Stimulated activated CD8-positive, alpha-beta memory T cell treated with anti-CD3 and anti-CD28 coated beads, Interleukin-15, amount 100 ng/mL, for 24 hours (primary cell): ENCODE measurements at places on chromosomes 5 and 9.

GRCh38 chr9:36328798-36329411 is 70.7 kb upstream of the GNE start:
- DNase-seq = no peak

DNA sequence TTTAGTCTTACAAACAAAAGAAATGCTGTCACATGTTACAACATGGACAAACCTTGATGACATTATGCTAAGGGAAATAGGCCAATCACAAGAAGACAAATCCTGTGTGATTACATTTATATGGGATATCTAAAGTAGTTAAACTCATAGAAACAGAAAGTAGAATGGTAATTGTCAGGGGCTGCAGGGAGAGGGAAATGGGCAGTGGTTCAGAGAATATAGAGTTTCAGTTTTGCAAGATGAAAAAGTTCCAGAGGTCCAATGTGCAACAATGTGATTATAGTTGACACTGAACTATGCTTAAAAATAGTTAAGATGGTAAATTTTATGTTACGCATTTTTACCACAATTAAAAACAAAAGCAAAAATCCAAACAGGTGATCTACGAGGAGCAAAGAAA is 265.5 kb downstream of the NDUFS4 start:
- DNase-seq = no peak

DNA sequence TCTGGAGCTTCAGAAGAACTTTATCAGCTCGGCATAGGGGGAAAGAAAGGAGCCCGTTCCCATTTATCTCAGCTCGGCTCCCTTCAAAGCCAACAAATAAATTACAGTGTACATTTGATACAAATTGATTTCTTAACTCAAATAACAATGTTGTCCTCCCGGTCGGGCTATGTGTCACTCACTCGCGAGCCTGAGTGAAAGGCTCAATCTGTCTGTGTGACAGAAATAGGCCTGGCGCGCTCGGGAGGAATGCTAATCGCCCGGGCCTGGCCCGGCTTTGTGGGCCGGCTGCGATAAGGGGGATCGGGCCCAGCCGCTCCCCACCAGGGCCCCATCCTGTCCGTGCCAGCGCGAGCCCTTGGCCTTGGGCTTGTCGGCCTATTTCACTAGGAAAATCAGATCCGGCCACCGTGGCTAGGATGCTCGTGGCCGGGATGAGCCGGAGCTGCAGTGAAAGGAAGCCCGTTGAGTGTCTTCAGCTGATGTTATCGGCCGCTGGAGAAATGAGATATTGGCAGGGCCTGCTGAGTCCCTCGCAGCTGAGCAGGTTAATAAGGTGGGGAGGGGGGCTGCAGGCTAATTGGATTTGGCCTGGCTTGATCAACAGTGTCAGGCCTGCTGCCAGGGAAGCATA is 258.7 kb downstream of the IRX1 start:
- DNase-seq = no peak

DNA sequence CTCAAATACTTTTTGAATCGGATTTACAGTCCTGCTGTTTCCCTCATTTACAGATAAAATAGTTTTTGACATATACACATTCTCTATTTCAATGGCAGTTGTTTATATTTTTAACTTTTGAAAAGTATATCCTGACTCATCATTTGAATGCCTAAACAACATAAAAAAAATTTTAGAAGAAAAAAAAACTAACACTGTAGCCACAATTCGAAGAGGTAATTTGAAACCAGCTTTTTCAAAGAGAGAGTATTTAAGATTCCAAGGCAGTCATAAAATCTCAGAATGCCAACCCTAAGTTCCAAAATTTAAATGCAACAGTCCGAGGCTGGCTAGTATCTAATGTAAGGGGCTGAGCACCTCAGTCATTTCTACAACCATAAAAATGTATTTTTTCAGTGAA is 626.8 kb downstream of the DNAH5 start:
- no peak for DNase-seq

DNA sequence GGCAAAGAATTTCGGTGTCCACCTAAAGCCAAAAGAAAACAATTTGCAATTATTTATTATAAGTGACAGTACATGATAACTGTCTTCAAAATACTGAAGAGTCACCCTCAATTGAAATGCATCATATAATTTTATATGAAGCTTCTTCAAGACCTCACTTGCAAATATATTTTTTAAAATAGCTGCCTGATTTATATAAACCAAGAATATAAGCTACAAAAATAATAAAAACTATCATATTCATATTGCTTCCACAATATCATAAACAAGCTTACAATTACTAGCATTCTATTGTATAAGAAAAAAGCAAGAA is 144.1 kb downstream of the CETN3 start:
- no peak for DNase-seq

DNA sequence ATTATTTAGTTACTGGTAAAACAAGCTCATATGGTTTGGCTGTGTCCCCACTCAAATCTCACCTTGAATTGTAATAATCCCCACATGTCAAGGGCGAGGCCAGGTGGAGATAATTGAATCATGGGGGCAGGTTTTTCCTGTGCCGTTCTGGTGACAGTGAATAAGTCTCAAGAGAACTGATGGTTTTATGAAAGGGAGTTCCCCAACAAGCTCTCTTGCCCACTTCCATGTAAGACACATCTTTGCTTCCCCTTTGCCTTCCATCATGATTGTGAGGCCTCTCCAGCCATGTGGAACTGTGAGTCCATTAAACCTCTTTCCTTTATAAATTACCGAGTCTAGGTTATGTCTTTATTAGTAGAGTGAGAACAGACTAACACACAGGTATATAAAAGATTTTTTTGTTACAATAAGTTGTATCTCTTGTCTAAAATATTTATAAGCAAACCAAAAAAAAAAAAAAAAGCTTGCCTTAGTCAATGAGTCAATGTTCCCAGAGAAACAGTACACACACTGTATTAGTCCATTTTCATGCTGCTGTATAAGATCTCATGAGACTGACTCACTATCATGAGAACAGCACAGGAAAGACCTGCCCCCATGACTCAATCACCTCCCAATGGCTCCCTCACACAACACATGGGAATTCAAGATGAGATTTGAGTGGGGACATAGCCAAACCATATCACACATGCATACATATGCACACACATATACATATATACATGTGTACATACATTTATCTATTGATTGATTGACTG is 138.3 kb downstream of the BASP1 start:
- no peak for DNase-seq

GRCh38 chr5:11898-12297 is 80.1 kb upstream of the PLEKHG4B start:
- no peak for DNase-seq

DNA sequence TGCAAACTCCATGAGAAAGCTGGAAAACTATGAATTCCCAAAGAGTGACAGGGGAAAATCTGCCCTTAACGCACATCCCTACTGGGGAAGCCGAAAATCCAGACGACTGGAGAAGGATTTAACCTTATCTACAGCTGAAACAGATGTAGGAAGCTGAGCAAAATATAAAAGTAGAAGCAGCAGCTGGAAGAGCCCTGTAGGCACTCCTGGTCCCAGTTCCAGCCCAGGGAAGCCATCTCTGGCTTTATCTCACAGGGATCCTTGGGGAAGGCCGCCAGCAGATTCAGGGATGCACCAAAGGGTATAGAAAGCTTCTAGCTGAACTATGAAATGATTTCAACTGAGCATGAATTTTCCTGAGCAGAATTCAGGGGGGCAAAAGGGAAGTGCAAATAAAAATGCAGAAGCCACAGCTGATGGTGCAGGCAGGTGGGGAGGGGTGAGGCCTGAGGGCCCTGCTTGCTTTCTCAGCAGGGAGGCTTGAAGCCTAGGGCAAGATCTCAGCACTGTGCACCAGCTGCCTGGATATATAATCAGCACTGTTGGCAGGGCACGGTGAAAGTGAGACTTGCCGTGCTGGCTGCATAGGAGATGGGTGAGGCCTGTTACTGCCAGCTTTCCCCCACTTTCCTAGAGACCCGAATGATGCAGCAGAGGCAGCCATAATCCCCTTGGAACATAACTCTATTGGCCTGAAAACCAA is 2019.5 kb upstream of the NUDT12 start:
- DNase-seq = no peak
